ENCODE measurements at places on chromosomes 2 and 18.

GRCh38 chr2:26299471-26300101 is 46.4 kb upstream of the SELENOI start:
- peak; percentile 81 for DNase-seq

- no peak for DNase-seq
Measured at GRCh38 chr2:18186816-18187613, 308.5 kb downstream of the KCNS3 start.

DNA sequence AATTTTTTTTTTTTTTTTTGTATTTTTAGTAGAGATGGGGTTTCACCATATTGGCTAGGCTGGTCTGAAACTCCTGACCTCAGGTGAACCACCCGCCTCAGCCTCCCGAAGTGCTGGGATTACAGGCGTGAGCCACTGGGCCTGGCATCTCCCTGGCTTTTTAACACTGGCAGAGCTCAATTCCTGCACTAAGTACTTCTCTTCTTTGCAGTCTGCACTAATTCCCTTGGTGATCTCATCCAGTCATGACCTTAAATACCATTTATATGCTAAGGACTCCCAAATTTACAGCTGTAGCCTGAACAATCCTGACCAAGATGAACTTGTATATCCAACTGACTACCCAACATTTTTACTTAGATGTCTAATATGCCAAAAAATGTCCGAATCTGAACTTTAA is 10.2 kb downstream of the PREPL start:
- peak; percentile 5 for DNase-seq

- DNase-seq: no peak
Measured at GRCh38 chr2:33588232-33588631, 10.9 kb downstream of the FAM98A start.

DNA sequence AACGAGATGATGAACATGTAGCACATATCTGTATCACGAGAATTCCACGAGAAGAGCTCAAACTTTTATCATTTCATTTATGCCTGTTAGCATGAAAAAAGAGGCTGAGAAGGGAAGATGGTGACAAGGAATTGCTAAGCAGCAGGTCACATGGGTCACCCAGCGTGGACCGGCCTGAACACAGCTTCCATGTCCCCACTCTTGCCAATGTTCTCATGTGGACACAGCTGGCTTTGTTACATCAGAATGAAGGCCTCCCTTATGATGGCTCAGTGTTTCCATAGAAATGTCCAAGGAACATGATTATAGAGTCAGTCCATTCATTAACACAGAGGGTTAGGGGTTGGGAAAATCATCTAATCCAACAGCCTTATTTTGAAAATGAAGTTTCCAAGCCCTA is 215.4 kb downstream of the CMPK2 start:
- DNase-seq: no peak

DNA sequence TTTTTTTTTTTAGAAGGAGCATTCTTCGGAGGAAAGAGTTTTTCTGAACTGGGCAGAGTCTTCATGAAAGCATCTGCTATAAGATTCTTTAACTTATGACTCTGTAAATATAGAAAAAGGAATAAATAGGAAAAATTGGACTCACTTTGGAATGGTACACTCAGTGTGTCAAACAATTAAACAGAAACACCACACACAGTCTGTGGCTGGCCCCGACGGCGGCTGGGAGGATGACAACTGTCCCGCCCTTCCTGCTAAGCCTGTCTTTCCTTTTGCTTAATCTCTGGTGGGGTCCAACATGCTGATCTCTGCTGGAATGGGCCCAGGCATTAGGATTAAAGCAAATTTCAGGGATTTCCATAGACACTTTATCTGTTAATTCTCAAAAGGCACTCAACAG is 12.5 kb upstream of the RAB31 start:
- no peak for DNase-seq

DNA sequence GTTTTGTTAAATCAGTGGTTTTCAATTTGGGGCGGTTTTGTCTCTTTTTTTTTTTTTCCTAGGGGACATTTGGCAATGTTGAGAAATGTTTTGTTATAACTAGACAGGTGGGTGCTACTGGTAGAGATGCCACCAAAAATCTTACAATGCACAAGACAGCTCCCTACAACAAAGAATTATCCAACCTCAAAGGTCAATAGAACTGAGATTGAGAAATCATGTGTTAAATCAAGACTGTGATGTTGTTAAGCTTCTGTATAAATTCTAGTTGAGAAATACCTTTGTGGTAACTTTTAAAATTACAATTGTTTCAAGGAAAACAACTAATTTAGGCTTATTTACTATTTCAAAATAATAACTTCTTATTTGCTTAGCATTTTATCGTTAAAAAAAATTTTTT is 9.4 kb upstream of the SPOPL start:
- DNase-seq: no peak

DNA sequence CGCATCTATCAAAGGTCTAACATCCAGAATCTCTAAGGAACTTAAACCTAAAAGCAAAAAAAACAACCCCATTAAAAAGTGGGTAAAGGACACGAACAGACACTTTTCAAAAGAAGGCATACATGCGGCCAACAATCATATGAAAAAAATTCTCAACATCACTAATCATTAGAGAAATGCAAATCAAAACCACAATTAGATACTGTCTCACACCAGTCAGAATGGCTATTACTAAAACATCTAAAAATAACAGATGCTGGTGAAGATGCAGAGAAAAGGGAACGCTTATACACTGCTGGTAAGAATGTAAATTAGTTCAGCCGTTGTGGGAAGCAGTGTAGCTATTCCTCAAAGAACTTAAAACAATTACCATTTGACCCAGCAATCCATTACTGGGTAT is 38.0 kb downstream of the PPP3R1 start:
- DNase-seq: no peak

DNA sequence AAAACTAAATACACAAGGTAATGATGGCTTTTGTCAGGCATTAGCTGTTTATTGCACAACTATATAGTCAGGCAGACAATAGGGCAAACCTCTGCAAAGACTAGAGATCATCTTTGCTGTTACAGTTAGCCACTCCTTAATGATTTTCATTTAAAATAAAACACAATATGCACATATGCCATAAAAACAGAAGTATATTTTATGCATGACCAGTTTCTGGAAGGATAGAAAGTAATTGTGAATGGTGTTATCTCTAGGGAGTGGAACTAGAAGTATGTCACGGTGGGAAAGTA is 102.0 kb downstream of the CHN1 start:
- DNase-seq: no peak

DNA sequence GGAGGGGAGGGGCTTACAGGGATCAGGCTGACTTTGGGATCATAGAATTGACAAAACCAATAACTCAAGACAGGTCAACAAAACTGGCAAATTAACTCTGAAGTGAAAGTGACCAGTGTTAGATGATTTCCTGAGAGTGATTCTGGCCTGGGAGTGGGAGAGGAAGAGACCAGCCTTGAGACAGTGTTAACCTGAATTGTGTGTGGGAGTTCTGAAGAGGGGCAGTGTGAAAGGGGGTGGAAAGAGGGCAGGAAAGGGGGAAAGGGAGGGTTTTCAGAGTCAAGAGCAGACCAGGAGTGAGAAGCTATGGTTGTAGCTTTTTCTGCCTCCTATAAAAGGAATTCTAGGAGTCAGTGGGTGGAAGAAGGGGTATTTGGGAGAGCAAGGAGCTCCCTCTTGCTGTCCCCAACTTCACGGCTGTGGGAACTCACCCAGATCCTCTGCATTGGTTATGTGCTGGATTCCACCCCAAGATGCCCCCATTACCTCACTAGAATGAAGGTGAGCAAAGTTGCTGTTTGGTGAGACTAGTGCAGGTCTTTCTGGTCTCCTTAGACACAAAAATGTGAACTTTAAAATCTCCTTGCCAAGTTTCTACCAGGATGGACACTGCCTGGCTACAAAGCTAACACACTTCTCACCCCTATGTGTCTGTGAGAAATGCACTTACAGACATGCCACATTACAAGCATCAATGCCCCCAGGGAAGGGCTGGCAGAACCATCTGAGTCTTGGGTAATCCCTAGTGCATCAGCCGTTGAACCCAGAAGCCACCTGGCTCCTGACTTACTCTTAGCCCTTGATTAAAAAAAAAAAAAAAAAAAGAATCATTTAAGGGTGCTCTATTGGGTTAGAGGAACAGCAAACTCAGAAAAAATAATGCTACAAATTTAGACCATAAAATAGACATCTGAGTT is 61.6 kb downstream of the BMP10 start:
- no peak for DNase-seq

DNA sequence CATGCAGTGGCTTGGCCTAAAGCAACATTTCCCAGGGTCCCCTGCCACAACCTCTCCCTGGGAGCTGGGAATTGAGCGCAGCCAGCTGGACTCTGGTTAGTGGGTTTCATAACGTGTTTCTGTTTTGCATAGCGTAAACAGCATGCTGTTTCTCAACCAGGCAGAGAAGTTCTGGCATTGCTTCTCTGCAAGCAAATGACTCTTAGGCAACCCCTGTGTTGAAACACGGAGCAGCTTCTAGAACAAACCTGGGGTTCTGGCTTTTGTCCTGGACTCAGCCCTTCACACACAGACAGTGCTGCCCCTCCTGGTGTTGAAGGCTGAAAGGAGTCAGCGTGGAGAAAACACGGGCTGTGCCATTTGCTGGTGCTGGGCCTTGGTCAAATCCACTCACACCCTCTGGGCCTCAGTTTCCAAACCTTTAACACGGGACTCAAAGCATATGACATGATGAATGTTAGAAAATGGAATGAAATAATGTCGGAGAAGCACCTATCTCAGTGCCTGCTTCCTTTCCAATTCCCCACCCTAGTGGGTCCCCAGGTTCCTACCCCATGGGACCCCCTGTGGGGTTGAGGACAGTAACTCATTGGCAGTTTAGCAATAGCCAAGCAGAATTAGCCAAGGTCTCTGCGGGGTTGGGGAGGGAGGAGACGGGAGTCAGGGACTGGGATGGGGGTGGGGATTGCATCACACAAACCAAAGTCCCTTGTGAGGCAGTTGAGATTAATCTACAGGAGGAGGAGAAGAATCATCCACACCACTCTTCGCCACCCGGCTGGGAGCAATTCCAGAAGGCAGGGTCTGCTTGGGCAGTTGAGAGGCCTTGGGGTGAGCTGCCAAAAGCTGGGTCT is 30.2 kb upstream of the IL1R2 start:
- DNase-seq: no peak

DNA sequence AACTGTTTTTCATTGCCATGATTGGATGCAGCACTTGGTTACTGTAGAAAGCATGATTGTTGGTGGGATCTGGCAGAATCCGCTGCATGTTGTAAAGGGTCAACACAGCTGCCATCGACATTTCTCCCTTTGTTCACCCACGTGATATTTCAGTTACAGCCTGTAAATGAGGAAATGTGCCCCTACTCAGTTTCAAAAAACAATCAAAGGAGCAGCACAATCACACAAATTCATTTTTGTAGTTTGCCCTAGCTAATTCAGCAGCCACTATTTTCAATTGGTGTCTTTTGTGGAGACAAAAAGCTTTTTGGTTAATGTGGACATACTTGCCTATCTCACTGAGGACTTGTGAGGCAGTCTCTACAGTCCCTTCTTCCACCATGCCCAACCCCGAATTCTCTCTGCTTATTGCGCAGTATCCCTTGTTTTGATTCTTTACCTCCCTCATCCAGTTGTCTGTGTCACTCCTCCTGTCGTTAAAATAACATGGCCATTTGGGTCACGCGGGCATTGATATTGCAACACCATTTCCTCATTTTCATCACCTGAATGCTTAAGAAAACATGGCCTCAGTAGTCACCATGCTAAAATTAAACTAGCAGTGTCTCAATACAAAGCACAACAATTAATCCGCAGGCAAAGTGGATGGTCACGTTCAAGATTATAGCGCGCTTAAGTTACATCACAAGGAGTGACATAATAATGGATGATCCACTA is 6.4 kb upstream of the PROC start:
- DNase-seq: peak; percentile 28

GRCh38 chr2:85269959-85270358 is 57.8 kb downstream of the TGOLN2 start:
- DNase-seq: no peak

- no peak for DNase-seq
Measured at GRCh38 chr2:7450188-7450832, 533.1 kb downstream of the RNF144A start.

GRCh38 chr2:234955091-234955591 is 3.3 kb downstream of the SH3BP4 start:
- peak; percentile 48 for DNase-seq

DNA sequence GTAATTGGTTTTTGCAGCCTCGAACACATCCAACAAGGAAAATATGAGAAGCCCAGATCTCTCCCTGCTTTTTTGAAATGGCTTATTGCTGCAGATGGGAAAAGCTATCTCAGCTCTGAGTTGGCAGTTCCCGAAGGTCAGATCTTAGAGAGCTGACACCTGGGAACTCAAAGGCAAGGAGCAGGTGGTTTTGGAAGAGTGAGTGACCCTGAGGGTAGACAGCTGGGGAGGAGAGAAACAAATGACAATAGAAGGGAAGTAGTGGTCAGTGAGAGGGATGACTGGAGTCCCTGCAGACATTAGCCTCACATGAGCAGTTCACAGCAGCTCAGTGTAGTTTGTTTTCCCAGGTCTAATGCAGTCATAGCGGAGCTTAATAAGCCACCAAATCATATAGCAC is 317.9 kb downstream of the STK39 start:
- peak; percentile 74 for DNase-seq

DNA sequence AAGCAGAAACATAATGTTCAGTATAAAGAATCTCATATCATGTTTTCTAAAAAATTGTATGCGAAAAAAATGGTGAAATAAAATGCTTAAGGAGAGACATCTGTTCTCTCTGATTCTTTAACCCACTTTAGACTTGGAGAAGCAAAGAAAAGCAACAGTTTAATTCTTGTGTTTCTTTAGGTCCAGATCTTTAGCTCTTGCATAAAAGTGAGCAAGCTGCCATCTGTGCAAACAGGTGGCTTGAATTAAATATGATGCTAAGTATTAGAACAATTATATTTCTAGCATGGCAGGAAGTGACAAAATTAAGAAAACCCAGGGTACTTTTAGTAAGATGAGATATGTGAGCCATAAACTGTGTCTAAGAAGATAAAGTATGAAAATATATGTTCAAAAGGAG is 1038.3 kb downstream of the DPP10 start:
- no peak for DNase-seq

DNA sequence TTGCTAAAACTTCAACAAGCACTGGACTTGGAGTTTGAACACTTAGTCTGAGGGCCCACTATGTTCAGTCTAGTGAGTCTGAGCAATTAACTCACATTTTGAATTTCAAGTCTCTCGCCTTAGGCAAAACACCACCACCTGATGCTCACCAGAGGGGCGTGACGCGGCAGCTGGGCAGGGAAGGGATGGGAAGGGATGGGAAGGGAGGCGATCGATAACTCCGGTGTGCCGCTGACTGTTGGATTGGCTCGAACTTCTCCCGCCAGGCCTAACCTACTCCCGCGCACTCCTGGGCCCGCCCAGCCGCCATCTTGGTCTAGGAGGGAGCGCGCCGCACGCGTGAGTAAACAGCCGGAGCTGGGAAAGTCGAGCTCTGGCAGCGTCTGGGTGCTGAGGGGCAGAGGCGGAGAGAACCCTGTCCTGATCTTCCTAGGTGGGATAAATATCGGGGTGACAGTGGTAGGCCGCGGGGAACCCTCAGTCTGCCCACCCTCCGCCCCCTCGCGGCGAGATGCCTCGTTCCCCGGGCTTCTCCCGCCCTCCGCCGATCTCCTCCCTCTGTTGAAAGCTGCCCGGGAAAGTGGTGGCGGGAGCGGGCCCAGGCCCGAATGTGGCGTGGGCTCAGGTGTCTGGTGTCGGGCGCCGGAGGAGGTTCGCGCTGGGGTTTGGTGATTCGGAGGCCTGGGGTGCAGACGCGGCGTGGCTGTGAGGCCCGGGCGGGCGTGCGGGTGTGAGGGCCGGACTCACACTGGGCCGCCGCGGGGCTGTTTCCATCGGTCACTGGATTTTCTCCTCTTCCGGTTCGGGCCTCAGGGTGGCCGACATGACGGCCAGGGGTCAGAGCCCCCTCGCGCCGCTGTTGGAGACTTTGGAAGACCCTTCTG is at the start of gene RIF1:
Gene RIF1 (plus strand): TSS at position 302 of the 884 bp plus-strand sequence. CDS start 522 bp downstream, at position 824.
- peak; percentile 97 for DNase-seq

All from eye (tissue), 1 donor.